ENCODE measurements at places on chromosomes 12 and 14.
A peak's percentile ranks its signal among the peaks of the same experiment; 100 is the strongest.

- DNase-seq: no peak
Observed at GRCh38 chr12:113290506-113290905, 44.4 kb downstream of the SLC8B1 start.

DNA sequence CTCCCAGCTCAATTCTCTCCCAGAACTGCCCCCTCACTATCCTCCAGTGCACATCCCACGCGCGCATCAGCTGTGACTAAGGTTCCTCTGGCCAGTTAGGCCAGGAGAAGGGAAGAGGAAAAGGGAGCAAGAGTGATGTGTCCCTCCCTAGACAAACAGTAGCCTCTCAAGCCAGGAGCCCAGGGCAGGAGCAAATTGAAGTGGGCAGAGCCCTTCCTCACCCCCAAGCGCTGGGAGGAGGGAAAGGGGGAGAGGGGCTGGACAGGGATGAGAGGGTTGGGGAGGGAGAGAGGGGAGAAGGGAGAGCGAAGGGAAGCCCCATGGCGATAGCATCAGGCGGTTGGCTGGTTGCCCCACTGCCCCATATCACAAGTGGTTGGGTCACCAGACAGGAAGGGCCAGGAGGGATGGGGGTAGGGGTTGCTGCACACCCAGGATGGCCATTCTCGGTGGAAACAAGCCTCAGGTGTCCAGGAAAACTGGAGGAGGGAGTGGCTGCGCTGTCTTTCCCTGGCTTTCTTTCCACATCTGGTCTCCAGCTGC, 1.1 kb downstream of the CD63 start:
- DNase-seq: no peak

DNA sequence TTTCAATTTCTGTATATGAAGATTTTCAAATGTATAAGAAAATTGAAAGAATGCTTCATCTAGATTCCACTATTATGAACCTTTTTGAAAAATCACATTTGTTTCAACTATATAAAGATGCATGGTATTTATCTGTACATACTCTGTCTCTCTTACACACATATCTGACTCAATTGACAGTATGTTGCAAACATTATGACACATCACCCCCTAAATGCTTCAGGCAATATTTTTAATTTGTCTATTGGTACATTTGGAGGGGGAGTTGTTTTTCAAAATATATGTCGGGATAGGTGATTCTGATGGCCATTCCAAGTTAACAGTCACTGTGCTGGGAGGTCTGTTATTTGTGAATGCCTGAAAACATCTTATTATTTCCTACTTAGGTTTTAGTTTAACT, 14.4 kb downstream of the PCNX1 start:
- DNase-seq: no peak

GRCh38 chr12:120971299-120972180, 6.8 kb upstream of the HNF1A start:
- DNase-seq: no peak

DNA sequence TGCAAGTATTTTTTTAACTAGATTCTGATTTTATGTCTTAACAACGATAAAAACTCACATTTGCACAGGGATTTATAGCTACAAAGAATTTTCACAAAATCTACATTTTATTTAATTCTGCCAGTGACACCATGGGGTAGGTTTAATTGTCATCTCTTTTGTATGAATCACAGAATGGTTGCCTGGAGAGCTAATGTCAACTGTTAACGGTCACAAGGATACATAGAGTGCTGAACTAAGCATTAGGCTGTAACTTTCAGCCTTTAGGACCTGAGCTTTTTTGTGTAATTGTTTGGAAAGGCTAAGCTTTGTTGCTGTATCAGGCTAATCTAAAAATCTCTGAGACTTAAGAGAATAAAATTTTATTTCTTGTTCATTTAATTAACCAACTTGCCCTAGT, 465.3 kb upstream of the TBX3 start:
- no peak for DNase-seq

- DNase-seq: no peak
Observed at GRCh38 chr12:45077251-45077650, 26.4 kb upstream of the DBX2 start.

- DNase-seq: no peak
Observed at GRCh38 chr14:21107283-21107800, 6.5 kb downstream of the TMEM253 start.

GRCh38 chr12:53336181-53336681, at the start of gene SP7:
Gene SP7 (minus strand): TSS chr12:53336354. CDS start chr12:53335646, 708 bp downstream.
- no peak for DNase-seq

DNA sequence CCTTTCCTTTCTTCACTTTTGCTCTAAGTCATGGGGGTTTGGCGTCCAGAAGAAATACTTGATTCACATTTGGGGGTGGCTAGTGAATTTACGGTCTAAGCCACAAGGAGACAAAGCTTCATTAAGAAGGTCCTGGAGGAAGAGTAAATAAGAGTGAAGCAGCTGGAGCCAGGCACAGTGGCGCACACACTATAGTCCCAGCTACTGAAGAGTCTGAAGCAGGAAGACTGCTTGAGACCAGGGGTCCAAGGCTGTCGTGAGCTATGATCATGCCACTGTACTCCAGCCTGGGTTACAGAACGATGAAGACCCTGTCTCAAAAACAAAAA, 23.3 kb downstream of the ACTN1 start:
- no peak for DNase-seq

DNA sequence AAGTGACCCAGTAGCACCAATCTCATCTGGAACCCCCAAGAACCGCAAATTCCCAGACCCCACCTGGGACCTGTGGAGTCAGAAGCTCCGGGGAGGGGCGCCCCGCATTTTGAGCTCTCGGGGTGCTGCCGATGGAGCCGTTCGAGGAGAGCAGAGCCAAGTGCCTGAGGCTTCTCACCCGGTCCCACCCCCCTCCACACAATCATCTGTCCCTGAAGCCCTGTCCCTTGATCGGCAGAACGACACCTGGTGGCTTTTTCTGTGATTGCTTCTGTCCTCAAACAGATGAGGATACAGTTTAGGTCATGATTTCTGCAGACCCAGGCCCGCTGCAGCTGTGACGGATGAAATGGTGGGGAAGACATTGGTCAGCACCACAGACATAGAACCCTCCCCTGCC, 74.7 kb downstream of the NOC4L start:
- DNase-seq: no peak

DNA sequence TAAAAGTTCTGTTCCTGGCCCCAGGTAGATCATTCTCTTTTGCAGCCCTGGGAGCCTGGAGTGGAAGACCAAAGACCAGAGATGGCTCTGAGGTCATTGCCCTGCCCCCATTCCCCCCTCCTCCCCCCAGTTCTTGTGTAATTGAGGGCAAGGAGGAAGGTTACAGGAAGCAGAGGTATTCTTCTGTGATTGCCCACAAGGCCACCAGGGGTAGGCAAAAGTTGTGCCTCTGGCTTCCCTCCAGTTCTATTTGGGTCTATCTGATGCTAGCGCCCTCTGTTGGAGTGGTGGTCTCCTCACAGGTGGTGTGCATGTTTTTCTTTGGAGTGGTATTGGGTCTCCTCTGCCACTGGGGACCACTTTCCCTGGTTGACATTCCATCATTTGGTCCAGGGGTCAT, 41.2 kb upstream of the CRY1 start:
- DNase-seq: no peak

DNA sequence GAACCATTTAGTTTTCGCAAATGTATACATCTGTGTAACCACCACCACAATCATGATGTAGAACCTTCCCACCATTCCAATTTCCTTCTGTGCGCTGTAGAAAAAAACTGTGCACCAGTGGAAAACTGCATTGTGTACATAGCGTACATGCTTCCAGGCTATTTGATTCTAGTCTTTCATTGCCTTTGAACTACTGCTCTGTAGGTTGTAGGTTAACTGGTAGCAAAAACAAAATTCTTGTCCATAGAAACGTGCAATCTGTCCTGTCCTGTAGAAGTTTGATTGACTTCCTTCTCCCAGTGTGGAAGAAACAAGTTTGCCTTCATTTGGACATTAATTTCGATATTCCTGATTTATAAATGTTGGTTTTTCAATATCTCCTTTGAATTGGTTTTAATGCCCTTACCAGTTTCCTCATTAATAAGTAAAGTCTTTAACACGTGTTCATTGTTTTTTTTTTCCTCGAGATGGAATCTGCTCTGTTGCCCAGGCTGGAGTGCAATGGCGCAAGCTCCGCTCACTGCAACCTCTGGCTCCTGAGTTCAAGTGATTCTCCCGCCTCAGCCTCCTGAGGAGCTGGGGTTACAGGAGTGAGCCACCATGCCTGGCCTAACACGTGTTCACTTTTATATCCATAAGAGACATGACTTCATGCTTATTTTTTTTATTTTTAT, 3.6 kb upstream of the ISM2 start:
- no peak for DNase-seq

GRCh38 chr12:124371970-124372555, 77.2 kb downstream of the RFLNA start:
- DNase-seq: no peak

GRCh38 chr12:102095677-102096263, 24.1 kb downstream of the NUP37 start:
- DNase-seq: no peak

DNA sequence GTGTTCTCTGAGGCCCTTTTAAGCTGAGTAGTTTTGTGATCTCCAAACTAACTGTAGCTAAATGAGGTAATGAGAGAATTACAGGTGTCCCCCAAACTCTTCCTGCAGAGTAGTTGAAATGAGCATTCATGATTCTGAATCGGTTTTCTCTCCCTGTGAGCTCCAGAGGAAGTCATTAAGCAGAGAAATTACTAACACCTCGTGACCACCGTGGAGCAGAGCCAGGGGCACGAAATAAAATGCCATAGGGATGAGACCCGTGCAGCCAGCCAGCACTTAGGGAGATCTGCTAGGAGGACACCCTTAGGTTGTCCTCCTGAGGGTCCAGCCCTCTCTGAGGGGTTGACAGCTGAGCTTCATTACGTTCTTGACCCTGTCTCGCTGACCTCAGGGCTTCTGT, 79.5 kb downstream of the SLC25A47 start:
- DNase-seq: no peak

- no peak for DNase-seq
Observed at GRCh38 chr12:41073633-41074472, 114.3 kb upstream of the PDZRN4 start.

DNA sequence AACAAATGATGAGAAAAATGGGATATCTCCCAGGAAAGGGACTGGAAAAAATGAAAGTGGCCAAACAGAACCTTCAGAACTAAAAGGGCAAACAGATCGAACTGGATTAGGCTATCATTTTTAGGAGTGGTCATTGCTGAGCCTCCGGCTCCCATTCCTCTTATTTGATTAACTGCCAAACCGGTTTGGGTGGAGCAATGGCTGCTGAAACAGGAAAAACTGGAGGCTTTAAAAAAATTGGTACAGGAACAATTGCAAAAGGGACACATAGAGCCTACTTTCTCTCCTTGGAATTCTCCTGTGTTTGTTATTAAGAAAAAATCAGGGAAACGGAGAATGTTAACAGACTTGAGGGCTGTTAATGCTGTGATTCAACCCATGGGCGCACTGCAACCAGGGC, 49.7 kb downstream of the TNFAIP2 start:
- no peak for DNase-seq

DNA sequence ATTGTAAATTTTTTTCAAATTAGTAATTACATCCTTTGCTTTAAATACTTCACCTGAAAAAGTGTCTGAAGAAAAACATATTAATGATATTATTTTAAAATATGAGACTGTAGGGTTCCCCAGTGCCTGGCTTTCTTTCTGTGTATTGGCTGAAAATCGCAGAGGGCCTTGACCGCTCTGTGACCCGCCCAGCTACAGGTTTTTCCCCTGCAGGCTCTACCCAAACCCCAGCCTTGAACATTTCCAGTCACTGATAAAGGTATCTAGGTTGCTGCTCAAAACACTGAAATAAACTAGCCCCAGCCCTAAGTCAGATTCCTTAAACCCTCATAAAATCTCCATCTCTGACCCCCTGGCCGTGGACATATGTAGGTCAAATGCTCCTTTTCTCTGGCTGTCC, 11.9 kb downstream of the KLRG1 start:
- no peak for DNase-seq

- no peak for DNase-seq
Observed at GRCh38 chr14:102120888-102121287, 18.8 kb upstream of the WDR20 start.

DNA sequence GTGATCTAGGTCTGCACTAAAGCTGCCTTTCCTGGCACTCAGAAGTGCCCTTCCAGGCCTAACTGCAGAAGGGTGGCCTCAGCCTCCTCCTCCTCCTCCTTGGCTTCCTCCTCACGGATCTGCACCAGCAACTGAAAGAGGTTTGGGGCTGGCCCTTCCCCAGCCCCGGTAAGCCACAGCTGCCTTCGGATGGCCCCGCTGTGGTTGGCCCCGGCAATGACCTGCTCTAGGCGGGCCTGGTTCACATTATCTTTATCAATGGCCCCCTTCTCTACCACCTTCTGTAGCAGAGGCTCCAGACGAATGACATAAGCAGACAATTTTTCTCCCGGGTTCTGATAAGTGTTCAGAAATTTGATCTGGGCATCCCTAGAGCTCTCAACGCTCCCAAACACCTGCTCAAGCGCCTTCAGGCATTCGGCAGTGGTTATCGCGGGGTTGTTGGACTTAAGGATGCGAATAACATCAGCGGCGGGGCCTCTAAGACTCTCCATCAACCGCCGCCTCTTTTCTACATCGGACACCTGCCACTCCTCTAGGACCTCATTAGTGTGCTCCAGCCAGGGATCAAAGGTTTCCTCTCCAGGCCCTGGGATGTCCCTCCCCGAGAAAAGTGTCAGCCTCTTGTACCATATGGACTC, 1.5 kb downstream of the PNMA1 start:
- DNase-seq: no peak

- DNase-seq: no peak
Observed at GRCh38 chr12:53378724-53379388, 1.1 kb upstream of the SP1 start.

DNA sequence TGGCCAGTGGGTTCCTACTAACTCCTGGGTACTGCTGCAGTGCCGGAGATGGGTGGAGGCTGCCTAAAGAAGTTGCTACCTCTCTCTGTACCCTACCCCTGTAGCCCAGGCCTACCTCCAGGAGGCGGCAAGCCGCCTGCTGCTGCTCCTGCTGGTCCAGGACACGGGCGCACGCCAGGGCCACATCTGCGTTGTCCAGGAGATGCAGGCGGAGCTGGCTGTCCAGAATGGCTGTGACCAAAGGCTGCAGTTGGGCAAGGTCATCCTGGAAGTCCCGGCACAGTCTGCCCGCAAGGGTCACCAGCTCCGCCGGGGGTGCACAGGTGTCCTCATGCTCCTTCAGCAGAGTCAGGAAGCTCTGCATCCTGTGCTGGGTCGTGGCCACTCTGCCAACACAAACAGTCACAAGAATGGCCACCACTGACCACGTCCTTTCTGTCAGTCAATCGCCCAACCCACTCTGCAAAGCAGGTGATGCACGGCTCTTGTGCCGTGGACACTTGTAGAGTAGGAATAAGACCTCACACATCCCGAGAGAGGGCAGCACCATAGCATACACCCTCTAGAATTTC, 1.6 kb downstream of the ANHX start:
- DNase-seq: no peak

- no peak for DNase-seq
Observed at GRCh38 chr12:72075891-72076557, 137.4 kb downstream of the TPH2 start.

DNA sequence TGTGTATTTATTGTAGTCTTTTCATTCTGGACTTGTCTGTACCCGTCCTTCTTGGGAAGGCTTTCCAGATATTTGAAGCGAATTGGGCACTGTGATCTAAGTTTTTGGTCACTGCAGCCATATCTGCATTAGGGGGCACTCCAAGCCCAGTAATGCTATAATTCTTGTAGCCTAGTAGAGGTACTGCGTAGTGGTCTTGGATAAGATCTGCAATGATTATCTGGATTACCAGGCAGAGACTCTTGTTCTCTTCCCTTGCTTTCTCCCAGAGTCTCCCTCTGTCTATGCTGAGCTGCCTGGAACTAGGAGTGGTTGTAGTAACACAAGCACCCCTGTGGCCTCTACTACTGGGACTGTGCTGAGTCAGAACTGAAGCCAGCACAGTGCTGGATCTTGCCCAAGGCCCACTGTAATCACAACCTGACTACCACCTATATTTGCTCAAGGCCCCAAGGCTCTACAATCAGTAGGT, 30.0 kb downstream of the SLC38A2 start:
- peak; percentile 15 for DNase-seq

All from central memory CD8-positive, alpha-beta T cell (primary cell).